Activated naive CD4-positive, alpha-beta T cell treated with anti-CD3 and anti-CD28 coated beads for 36 hours (primary cell): ENCODE measurements at places on chromosomes 4 and X. TPM values are rescaled to one million over a fixed set of nuclear protein-coding genes. Genes with fewer than 3 reads are reported as not detected.

- peak; percentile 61 for DNase-seq
Measured at GRCh38 chrX:132480581-132481203, 8.1 kb downstream of the MBNL3 start.

DNA sequence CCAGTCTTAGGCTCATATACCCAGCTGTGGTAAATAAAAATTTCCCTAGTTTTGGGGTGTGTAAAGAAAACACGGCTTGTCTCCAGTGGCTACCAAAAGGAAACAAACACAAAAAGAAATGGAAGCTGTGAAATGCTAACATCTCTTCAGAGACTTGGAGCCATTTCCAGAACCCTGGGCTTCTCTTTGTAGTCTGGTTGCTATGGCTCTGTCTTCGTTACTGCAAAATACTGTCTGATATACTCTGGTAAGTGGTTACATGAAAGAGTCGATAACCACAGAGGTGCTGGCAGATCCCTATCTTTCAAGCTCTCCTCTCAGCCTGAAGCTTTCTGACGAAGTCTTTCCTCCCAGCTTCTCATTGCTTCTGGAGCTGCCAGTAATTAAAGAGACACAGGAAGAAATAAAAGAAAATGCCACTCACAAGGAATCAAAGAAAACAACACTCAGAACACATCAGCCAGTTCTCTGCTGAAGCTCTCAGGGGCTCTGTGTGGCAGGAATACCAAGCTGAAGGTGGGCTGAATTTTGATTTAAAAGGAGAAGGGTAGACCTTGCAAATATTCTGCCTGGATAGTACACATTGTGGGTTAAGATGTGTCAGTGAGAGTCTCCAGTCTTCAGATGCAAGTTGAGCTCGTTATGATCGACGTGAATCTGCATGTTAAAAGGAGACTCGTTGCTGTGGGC is 107.6 kb upstream of the FAM9C start:
- peak; percentile 10 for DNase-seq

GRCh38 chr4:114649908-114650307 is 51.3 kb downstream of the UGT8 start:
- DNase-seq = no peak

GRCh38 chr4:124934916-124935315 is 222.4 kb upstream of the ANKRD50 start:
- no peak for DNase-seq

DNA sequence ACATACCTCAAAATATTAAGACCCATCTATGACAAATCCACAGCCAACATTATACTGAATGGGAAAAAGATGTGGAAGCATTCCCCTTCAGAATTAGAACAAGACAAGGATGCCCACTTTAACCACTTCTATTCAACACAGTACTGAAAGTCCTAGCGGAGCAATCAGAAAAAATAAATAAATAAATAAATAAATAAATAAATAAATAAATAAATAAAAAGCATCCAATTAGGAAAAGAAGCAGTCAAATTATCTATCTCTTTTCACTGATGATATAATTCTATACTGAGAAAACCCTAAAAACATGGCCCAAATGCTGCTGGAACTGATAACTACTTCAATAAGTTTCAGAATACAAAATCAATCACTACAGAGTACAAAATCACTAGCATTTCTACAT is 67.5 kb downstream of the PRR32 start:
- DNase-seq = no peak

GRCh38 chr4:140315970-140316369 is 57.5 kb upstream of the SCOC start:
- DNase-seq = no peak

DNA sequence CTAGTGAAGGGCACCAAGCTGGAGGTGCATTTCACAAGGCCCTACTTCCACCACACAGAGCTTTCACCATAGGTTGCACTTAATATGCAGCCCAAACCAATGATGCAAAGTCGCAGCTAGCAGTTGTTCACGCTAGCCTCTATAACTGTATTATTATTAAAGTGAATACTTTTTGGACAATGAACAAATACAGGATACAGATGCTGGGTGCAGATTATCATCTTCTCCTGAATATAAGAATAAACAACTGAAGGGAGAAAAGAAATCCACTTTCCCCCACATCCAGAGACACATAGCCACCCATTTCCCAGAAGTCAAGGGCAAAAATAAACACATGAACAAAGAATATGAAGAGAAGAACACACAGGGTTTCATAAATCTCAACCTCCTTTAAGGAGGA is 107.2 kb downstream of the PRDM5 start:
- no peak for DNase-seq

DNA sequence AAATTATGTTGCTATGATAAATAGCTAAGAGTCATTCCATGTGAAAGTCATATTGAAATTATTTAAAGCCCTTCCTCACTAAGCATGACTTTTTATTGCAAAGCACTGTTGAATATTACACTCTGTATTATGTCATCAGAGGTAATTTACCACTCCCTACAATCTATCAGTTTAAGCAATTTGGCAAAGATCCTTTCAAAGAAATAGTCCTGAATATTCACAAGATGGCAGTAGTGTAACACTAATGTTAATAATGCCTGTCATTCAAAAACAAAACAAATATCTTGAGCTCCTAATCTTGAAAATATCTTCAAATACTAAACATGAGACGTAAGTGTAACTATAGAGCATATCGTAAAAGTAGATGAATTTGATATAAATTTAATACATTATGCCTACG is 208.6 kb upstream of the TECRL start:
- DNase-seq = no peak

DNA sequence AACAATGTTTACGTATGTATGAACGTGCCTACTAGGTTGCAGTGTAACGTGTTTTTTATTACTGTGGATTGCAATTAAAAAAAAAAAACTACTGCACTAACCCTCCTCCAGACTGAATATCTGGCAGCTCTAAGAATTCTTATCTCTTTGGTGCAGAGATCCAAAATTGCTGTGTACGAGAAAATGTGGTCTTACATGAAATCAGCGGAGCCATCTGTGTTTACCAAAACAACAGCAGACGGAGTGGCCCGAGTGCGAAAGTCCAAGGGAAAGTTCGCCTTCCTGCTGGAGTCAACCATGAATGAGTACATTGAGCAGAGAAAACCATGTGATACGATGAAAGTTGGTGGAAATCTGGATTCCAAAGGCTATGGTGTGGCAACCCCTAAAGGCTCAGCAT is 268.1 kb downstream of the THOC2 start:
- no peak for DNase-seq

The PDE6B gene
- 17.4 TPM for total RNA-seq

The TREX2 gene
- 1.0 TPM for total RNA-seq

The NLGN4X gene
- not detected for total RNA-seq
